ENCODE measurements at places on chromosomes 6 and 20.

DNA sequence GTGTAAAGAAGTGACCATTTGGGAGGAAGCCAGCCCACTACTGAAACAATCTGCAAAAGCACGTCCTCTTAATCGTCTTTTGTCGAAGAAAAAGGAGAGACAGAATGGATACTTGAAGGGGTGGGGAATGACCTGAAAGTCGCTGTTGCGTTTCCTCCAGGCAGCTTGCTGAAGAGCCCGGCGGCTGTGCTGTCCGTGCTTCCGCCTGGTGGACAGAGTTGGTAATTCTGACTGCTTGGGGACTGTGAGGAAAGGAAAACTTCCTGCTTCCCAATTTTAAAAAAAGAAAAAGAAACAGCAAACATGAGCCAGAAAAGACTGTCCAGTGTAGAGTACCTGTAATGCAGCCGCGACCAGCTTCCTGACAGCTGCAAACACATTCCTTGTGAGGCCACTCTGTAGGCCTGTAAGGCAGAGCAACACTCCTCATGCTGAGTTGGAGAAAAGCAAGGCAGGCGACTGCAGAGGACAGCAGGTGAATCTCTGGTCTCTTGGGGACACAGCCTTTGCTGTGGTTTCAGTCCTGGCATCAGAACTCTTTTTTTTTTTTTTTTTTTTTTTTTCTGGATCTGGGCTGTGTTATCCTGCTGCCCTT is 251.1 kb upstream of the TBX18 start:
- no peak for DNase-seq

DNA sequence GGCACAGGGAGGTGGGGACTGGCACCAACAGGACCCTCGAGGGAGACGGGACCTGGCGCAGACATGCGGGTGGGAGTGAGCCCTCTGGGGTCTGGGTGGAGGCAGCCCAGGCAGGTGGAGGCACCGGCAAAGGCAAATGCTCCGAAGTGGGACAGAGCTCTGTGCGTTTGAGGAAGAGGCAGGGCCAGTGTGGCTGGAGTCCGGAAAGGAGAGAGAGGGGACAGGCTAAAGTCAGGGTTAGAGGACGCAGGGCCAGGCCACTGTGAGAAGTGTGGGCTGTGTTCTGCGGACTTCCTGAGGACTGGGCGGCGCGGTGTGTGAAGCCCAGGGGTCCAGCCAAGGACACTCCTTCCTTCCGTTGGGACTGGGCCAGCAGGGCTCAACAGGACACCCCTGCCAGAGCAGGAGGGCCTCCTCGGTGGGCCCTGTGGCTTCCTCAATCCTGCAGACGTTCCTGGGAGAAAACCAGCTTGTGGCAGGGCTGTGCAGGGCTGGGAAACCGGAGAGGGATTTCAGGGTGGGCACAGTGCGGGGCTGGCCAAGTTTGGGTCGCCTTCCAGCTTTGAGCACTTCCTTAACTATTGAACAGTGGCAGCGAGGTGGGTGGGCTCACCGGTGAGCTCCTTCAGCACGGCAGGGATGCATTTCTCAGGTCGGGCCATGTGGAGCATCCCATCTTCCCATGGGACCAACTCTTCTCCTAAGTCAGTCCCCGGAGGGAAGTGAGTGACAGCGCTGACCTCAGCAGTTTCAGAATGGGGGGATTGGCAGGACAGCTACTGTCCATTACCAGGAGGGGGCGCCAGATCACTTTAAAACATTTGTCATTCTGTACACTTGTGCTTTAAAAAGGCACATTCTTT is 22.5 kb downstream of the MOCS3 start:
- DNase-seq = peak; percentile 56

GRCh38 chr20:53833333-53834061 is 236.9 kb downstream of the BCAS1 start:
- DNase-seq = no peak

DNA sequence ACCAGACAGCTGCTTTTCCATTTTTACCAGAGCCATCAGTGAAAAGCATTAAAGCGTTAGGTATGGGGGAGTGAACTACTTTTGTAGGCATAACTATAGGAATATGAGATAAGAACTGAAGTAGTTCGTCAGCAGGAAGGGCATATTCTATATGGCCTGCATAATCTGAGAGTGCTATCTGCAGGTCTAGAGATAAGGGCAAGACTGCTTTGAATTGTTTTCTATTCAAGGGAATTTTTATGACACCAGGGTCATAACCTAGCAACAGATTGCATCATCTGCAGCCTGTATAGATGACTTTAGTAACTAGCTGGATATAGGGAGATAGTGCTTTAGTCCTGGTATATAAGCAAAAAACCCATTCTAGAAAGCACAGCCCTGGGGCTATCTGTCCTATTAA is 437.3 kb upstream of the HTR1E start:
- no peak for DNase-seq

DNA sequence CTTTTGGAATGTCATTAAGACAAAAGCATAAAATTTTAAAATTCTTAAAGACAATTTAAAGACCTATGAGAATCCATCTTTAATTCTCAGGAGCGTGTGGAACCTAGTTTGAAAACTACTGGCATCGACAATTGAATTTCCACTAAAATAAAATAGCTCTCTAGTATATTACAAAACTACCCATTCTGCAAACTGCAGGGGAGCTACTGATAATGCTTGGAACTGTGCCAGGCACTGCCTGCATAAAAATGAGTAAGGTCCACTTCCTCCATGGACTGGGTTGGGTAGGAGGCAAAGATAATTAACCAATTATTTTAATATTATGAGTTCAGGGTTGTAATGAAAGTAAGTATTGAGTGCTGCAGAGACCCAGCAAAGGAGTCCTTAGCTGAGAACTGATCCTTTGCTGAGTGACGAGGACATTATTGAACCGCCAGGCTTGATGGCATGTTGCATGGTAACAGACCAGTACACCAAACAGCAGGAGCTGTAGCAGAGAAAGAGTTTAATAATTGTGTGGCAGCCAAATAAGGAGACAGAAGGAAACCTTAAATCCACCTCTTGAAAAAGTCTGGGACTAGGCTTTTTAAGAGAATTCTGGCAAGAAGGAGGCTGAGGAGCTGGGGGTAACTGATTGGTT is 261.3 kb downstream of the ESR1 start:
- no peak for DNase-seq

- no peak for DNase-seq
Measured at GRCh38 chr6:27478141-27478705, 5.3 kb upstream of the ZNF184 start.

DNA sequence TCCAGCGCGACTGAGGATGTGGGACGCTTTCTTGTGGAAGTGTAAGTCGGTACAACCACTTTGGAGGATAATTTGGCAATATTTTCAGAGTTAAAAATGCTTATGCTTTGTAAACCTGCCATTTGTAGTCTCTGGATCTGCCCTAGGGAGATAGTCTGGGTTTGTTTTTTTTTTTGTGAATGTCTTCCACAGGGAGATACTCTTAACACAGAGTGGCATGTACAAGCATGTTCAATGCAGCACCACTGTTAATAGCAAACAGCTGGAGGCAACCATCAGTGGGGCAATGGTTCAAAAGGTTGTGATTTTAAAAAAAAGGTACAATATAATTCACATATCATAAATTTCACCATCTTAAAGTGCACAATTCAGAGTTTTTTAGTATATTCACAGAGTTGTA is 22.4 kb downstream of the SLC9A8 start:
- no peak for DNase-seq

- DNase-seq = no peak
Measured at GRCh38 chr6:85678026-85678601, 35.4 kb upstream of the SYNCRIP start.

DNA sequence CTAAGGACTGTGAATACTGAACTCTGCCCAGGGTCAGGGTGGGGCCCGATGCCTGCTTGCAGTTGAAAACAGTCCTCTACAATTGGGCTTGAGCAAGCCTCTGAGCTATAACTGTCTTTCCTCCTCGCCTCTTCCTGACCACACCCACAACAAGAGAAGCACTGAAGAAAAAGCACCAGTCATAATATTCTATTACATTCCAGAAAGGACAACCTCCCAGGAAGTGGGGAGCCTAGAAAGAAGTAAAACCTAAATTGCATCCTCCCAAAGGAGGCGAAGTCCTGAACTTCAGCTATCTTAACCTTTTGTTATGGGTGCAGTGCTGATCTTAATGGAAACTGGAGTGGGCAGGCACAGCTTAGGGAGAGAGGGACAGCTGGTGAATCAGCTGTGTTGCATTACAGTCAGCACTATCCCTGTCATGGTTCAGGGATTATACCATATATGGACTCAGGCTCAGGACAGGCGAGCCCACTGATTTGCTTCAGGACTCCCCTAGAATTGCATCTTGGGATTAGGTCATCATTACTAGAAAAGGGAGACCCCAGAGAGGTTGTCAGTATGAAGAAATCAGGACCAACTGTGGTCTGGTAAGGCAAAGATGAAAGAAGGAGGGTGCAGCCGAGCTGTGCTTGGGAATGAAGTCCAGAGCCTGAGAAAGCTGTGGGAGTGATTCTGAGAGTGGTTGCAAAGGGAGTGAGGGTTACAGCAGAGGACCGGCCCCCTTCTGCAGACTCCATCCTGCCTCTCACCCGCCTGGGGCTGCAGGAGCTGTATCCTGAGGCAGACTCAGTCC is 18.3 kb upstream of the TRAM2 start:
- no peak for DNase-seq

DNA sequence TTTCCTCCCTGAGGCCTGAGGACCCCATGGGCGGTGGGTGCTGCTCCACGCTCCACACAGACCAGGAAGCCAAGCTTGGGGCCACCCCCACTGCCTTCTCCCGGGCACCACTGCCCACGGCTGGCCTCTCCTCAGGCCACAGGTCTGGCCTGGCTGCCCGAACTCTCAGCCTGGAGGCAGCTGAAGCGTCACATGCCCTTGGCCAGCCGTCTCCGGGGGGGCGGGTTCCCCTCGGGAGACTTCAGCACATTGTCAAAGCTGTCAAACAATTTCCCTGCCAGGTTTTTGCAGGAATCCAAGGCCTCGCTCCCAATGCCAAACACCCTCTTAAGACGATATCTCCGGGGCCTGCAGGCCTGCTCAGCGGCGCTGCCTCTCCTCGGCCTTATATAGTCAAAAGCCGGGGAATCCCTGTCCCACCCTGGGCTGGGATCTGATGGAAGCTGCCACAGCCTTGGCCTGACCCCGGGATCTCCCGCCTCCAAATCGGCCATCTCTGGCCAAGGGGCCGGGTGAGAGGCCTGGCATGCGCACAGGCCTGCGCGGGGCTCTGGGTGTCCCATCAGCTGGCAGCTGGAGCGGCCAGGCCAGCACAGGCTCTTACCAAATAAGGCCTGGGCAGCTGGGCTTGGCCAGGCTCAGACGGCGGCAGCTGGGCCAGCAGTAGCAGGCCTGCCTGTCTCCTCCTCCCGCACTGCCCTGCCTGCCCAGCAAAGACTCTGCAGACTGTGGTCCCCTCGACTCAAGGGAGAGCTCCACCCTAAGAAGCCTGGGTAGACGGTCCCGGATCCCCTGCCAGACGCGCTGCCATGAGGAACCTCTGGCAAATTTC is 49.7 kb downstream of the RBM38 start:
- DNase-seq = no peak

- no peak for DNase-seq
Measured at GRCh38 chr6:100566563-100566962, 101.8 kb upstream of the SIM1 start.

GRCh38 chr6:130851026-130851425 is 23.8 kb downstream of the SMLR1 start:
- DNase-seq = no peak

GRCh38 chr6:110520992-110521543 is 44.7 kb upstream of the SLC22A16 start:
- no peak for DNase-seq

GRCh38 chr6:144246988-144247387 is 38.1 kb upstream of the UTRN start:
- no peak for DNase-seq

- DNase-seq = no peak
Measured at GRCh38 chr6:168934660-168935627, 318.7 kb downstream of the THBS2 start.

GRCh38 chr6:139540894-139541293 is 166.4 kb upstream of the CITED2 start:
- DNase-seq = no peak

DNA sequence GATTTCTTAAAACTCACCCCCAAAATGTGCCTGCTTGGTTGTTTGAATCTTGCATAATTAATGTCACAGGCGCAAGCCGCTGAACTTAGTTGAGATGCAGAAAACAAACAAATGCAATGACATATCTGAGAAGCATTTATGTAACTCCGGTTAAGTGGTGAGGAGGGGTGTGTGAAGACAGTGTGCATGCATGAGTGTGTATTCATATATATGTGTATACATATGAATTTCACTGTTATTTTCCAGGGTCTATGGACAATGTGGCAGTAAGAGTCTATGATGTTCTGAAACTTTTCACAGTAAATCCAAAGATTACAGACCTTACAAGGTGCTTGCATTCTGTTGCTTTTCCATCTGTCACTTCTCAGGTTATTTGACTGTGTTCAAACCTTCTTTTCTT is 103.0 kb downstream of the ZNF217 start:
- no peak for DNase-seq

DNA sequence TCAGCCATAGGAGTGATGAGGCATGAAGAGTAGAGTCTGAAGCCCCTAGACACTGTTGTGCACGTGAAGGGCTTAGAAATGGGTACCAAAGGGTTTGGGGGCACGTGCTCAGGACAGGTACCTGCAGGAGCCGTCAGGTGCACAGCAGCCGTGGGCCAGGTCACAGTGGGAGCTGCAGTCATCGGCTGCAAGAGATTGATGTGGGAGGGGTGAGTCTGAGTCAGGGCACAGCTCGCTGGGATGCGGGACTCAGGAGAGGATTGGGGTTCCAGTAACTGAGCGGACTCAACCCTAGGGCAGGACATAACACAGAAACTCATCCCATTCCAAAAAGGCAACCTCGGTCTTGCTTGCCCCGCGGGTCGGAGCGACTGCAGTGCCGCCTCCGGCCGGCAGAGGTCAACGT is 1.1 kb downstream of the DLK2 start:
- peak; percentile 67 for DNase-seq

GRCh38 chr6:14059791-14060436 is 57.7 kb upstream of the CD83 start:
- DNase-seq = no peak

DNA sequence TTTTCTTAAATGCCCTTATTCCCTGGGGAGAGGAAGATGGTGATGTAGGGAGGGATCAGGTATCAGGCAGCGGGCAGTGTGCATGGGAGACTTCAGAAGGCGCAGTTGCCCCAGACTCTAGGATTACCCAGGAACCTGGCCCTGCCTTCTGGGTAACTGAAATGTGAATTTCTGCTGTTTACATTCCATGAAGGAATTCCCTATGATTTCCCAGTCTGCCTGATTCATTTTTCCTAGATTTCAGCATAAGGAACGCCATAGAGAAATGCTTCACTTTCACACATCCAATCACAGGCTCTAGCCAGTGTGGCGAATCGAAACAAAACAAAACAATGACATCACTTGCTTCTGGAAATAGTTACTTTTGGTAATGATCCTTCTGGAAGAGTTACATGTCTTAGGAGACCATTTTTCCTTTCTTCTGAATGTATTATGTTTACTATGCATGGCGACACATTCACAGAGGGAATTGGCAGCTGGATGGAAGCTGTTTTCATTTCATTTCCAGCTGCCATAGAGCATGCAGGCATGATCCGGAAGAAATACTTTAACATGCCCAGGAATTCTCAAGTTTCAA is 33.3 kb downstream of the LRP11 start:
- no peak for DNase-seq

GRCh38 chr6:40379811-40380210 is 207.4 kb downstream of the LRFN2 start:
- DNase-seq = no peak

- no peak for DNase-seq
Measured at GRCh38 chr20:41078329-41078728, 49.7 kb downstream of the TOP1 start.

- no peak for DNase-seq
Measured at GRCh38 chr6:149995971-149996370, 29.4 kb downstream of the RAET1L start.

- no peak for DNase-seq
Measured at GRCh38 chr6:135826236-135826804, 25.2 kb upstream of the PDE7B start.

- DNase-seq = no peak
Measured at GRCh38 chr6:15893556-15894253, 230.9 kb upstream of the DTNBP1 start.

All from activated T-cell treated with anti-CD3 and anti-CD28 coated beads for 48 hours (primary cell).